Activated naive CD8-positive, alpha-beta T cell treated with anti-CD3 and anti-CD28 coated beads, Interleukin-2, amount 50 U/mL, for 16 hours (primary cell): ENCODE measurements at places on chromosomes 7 and 10.

DNA sequence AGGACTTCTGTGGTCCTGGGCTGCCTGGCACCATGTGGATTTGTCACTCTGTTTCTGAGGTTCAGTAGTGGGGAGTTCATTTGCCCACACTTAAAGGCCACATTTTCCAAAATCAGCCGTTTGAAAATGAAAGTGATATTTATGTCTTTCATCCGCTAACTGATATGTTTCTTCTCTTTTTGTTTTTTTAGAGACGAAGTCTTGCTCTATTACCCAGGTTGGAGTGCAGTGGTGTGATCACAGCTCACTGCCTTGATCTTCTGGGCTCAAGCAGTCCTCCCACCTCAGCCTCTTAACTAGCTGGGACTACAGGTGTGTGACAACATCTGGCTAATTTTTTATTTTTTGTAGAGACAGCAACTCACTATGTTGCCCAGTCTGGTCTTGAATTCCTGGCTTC lies 58.6 kb downstream of the EBLN1 start:
- no peak for DNase-seq

GRCh38 chr10:74189999-74190421 lies 39.0 kb downstream of the ADK start:
- DNase-seq = no peak

DNA sequence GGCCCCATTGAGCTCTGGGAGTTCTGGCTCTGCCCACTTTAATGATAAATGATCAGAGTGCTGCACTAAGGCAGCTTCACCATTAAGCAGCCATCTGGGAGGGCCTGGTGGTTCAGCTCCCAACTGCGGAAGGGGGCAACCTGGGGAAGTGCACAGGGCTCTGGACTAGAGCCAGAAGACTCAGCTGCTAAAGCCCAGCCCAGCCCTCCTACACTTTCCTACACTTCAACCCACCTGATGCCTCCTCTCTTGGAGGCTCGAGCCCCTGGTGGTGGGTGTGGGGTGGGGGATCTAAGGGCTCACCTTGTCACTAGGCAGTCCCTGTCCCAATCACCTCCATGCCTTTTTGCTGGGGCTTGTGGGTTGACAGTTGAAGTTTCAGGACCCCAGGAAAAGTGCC lies 60.6 kb upstream of the ANTXRL start:
- no peak for DNase-seq

GRCh38 chr10:34539533-34540315 lies 275.4 kb downstream of the PARD3 start:
- DNase-seq = no peak

DNA sequence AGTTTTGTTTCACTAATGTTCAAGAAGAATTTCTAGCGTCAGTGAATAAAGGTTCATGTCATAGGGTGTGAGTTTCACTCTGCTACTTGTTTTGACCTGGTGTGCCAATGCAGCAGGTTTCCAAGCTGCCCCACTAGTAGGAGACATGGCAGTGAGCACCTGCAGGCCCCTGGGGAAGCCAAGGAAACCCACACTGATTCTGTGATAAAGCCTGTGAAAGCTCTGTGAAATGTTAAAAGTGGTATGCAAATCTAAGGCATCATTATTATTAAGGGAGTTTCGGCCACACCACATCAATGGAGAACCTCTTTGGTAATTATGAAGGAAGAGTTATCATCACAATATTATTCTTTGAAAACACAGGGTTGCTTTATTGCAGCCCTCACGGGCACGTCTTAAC lies 46.4 kb downstream of the ABCB5 start:
- DNase-seq = no peak

GRCh38 chr7:94355454-94355853 lies 39.2 kb upstream of the COL1A2 start:
- DNase-seq = no peak

DNA sequence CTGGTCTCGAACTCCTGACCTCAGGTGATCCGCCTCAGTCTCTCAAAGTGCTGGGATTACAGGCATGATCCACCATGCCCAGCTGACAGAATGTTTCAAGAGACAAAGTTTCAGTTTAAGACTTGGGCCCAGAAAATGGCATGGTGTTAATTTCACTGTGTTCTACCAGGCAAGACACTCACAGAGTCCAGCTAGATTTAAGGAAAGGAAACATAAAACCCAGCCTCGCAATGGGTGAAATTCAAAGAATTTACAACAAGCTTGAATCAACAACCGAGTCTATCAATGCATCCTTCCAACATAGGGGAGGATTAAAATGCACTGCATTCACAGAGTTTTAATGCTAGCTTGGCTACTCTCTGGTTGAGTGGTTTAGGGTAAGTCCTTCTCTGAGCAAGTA lies 764.0 kb downstream of the XPNPEP1 start:
- no peak for DNase-seq

DNA sequence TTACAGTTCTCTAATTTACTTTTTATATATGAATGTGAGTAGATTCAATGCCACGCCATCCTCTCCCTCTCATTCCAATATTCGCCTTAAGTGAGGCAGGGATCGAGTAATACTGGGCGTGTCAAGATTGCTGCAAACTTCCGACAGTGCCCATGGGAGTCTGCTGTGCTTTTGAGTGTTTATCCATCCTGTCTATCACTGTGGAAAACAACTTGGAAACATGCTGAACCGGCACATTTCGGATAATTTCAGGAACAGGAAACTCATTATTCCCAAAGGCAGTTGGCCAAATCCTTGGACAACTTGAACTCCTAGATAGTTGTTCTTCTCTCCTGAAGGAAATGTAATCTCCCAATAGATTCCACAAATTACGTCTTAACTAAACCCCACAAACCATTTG lies 28.5 kb downstream of the PIP4K2A start:
- DNase-seq = no peak

GRCh38 chr7:95658676-95659075 lies 62.4 kb upstream of the PDK4 start:
- DNase-seq = no peak

GRCh38 chr10:11004144-11005077 lies 13.3 kb upstream of the CELF2 start:
- no peak for DNase-seq

DNA sequence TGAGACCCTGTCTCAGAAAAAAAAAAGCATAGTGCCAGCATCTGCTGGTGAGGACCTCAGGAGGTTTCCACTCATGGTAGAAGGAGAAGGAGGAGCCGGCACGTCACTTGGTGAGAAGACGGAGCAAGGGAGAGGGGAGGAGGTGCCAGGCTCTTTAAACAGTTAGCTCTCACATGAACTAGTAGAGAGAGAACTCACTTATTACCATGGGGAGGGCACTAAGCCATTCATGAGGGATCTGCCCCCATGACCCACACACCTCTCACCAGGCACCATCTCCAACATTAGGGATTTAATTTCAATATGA lies 62.9 kb upstream of the VKORC1L1 start:
- no peak for DNase-seq

- no peak for DNase-seq
These were observed 184.4 kb downstream of the LRRTM3 start for GRCh38 chr10:67110286-67110685.

DNA sequence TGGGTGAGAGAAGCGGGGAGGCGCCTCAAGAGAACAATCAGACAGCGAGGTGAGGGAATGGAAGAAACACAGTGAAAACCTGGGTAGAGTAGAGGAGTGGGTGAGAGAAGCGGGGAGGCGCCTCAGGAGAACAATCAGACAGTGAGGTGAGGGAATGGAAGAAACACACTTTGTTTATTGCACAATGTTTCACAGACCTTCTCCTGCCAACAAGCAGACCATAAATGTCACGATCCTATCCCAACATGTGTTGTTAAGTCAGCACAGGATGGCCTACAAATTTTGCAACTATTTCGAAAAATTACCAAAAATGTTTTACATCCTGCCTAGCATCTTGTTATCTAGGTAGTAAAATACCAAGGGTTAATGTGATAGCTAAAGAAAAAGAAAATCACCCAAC lies 115.3 kb downstream of the JAZF1 start:
- DNase-seq = no peak

GRCh38 chr7:127933146-127933545 lies 98.1 kb downstream of the LRRC4 start:
- no peak for DNase-seq

- no peak for DNase-seq
These were observed 28.7 kb downstream of the ST8SIA6 start for GRCh38 chr10:17425584-17426262.

GRCh38 chr10:127585519-127586023 lies 36.5 kb downstream of the NPS start:
- no peak for DNase-seq

GRCh38 chr10:98403812-98404504 lies 11.0 kb downstream of the PYROXD2 start:
- DNase-seq = no peak

DNA sequence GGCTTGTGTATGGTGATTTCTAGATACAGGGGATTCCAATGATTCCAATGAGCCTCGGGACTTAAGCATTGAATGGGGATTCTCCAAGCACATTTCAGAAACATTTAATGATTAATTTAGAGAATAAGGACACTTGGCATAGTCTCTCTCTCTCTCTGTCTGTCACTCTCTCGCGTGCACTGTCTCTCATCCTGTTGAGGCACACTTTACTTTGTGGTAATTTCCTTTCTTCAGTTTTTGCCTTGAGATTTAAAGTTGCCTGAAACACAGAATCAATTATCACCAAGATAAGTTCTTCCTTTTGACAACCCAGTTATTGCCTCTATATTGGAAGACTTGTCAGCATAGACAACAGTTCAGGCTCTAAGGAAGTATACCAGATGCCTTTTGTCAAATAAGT lies 131.6 kb downstream of the ARID5B start:
- DNase-seq = no peak

DNA sequence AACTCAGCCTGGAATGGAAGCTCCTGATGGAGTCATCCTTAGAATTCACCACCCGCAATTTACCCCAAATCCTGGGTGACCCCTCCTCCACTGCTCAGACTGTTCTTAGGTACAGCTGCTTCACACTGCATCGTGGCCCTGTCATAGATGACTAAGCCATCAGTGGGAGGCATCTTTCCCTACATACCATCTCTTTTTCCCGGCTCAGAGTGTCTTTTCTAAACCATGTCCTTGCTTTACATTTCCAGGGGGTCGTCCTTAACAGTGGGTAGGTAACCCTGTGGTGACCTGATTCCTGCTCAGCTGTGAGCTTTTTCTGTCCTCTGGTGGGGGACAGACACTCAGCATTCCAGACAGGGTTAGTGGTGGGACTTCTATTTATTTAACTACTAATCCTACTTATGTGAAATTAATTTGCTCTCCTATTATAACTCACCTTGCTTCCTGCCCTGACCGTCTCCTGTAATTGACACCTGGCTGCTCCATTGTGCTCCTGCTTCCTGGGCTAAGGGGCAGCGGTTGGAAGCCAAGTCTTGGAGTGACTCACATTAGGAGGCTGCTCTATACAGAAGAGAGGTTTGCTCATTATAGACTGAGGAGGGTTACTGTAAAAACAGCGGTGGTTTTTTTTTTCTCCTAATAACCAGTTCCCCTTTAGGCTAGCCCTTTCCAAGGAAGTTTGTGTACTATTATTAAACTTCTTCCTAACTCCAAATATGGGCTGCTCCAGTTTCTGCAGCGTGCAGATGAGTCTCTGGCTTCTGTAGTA lies 40.6 kb downstream of the PYROXD2 start:
- DNase-seq = no peak

- DNase-seq = no peak
These were observed 21.5 kb downstream of the AKR1C8 start for GRCh38 chr10:5163487-5163886.

GRCh38 chr7:120402079-120402767 lies 129.2 kb downstream of the KCND2 start:
- no peak for DNase-seq

- DNase-seq = no peak
These were observed 36.0 kb downstream of the C10orf143 start for GRCh38 chr10:130074639-130075038.

- DNase-seq = no peak
These were observed 371.8 kb upstream of the KCND2 start for GRCh38 chr7:119900996-119901672.

DNA sequence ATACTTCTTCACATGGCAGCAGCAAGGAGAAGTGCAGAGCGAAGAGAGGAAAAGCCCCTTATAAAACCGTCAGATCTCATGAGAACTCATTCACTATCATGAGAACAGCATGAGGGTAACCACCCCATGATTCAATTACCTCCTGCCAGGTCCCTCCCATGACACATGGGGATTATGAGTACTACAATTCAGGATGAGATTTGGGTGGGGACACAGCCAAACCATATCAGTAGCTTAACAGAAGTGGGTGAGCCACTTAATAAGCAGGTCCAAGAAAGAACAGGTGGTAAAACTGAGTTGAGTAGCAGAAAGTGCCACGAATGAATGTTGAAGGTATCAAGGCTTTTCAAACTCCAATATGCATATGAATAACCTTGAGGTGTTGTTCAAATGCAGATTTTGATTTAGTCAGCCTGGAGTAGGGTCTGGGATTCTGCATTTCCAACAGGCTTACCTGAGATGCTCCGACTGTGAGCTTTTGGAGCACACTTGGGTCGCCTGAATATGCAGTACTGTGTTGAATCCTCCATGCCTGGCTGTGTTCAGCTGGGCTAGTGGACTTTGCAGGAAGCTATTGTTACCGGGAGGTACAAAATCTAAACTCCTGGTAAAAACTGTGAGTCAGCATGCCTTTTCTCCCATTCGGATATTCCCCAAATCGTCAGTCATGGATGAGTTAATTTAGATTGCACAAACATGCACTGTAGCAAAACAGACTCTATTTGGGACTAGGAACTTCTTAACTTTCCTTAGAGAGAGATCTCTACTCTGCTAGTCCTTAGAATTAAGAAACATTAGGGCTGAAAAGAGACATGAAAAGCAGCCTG lies 69.0 kb upstream of the PRKCQ start:
- DNase-seq = no peak

DNA sequence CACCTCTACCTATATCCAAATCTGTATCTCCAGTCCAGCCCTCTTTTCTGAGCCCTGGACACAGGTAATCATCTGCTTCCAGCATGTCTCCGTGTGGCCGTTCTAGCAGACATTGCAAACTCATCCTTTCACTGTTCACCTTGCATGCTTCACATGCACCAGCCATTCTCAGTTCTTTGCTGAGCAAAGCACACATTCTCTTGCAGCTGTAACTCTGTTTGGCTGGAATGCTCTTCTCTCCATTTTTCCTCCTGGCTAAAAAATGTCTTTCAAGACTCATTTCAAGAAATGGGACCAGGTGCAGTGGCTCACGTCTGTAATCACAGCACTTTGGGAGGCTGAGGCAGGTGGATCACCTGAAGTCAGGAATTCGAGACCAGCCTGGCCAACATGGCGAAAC lies 40.3 kb upstream of the NRF1 start:
- DNase-seq = no peak

DNA sequence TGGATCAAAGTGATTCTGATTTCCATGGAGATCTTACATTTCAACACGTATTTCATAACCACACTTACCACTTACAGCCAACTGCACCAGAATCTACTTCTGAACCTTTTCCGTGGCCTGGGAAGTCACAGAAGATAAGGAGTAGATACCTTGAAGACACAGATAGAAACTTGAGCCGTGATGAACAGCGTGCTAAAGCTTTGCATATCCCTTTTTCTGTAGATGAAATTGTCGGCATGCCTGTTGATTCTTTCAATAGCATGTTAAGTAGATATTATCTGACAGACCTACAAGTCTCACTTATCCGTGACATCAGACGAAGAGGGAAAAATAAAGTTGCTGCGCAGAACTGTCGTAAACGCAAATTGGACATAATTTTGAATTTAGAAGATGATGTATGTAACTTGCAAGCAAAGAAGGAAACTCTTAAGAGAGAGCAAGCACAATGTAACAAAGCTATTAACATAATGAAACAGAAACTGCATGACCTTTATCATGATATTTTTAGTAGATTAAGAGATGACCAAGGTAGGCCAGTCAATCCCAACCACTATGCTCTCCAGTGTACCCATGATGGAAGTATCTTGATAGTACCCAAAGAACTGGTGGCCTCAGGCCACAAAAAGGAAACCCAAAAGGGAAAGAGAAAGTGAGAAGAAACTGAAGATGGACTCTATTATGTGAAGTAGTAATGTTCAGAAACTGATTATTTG lies 15.3 kb downstream of the HNRNPA2B1 start:
- DNase-seq = no peak
